ENCODE measurements at places on chromosomes 5 and 9.
A peak's percentile ranks its signal among the peaks of the same experiment; 100 is the strongest.

DNA sequence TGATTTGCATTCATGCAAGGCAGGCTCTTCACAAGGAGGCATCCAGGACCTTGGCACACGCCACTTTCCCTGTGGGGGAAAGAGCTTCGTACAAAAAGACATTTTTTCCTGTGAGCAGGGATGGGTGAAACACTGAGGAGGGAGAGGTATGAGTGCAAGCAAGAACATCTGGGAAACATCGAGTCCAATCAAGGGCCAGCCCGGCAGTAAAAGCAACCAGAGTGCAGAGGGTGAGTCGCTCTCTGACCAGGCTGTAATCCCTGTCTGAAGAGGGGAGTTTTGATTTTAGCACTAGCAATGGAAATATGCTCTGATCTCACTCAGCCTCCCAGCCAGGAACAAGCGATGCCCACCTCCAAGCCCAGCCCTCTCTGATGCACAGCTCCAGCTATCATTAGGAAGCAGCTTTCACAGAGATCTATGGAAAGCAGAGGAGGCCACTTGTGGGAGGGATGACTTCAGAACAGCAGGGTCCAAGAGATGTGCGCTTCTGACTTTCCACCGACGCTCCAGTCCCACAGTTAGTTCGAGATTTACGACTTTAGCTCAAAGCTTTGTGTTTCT, 211.0 kb upstream of the ADAMTS16 start:
- no peak for DNase-seq

DNA sequence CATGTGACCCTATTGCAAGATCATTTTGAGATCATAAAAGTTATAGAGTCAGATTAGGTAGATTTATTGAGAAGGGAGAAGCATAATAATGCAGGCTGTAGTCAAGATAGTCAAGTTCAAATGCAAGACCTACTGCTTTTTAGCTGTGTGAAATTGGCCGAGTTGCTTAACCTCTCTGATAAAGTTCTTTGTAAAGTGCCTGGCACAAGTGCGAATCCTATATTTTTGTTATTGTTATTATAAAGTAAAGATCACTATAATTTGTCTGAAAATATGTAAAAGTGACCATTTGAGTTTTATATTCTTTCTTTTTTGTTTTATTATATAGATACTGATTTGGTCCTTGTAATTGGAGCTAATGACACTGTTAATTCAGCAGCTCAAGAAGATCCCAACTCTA, 99.3 kb downstream of the NNT start:
- DNase-seq = no peak

GRCh38 chr5:57537811-57538210, 55.2 kb upstream of the ACTBL2 start:
- no peak for DNase-seq

GRCh38 chr5:172713113-172713808, 57.7 kb downstream of the DUSP1 start:
- peak; percentile 40 for DNase-seq

- DNase-seq = no peak
Observed at GRCh38 chr5:103327893-103328292, 69.3 kb downstream of the MACIR start.

GRCh38 chr5:2857837-2858236, 106.4 kb upstream of the IRX2 start:
- DNase-seq = no peak

- peak; percentile 35 for DNase-seq
Observed at GRCh38 chr5:94745786-94746730, 127.6 kb downstream of the SLF1 start.

GRCh38 chr9:20564650-20565049, 57.6 kb downstream of the MLLT3 start:
- no peak for DNase-seq

- no peak for DNase-seq
Observed at GRCh38 chr5:120430572-120430971, 33.5 kb upstream of the PRR16 start.

DNA sequence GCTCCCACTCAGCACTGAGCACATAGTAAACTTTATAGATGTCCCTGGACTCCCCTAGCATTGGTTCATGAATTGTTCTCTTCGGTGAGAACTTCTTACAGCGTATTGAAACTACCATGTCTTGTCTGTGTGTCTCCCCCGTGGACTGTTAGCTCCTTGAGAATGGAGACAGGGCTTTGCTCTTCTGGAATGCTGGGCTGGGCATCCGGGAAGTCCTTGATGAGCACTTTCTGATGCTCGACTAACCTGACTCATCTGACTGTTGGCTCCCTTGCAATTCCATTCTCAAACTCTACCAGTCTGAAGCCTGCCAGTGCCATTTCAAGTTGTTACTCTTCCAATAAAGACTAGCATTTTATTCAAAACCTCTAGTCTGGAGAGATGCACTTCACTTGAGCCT, 15.0 kb upstream of the PFDN1 start:
- no peak for DNase-seq

DNA sequence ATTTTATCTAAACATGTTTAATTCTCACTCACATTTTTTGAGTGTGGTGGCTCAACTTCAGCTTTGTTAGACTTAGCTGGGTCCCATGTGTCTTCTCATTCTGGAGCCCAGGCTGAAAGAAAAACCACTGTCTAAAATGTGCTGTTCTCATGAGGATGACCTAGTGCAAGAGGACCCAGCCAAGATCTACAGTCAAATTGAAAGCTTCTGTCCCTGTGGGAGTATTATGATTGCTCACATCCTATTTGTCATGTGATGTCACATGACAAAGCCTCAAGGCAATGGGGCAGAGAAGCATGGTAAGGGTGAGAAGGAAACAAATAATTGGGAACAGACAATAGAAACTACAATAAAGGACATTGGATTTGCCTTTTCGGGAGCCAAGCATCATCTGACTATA, 113.4 kb upstream of the ASTN2 start:
- DNase-seq = no peak

GRCh38 chr5:39419796-39420195, 5.0 kb downstream of the DAB2 start:
- peak; percentile 39 for DNase-seq

DNA sequence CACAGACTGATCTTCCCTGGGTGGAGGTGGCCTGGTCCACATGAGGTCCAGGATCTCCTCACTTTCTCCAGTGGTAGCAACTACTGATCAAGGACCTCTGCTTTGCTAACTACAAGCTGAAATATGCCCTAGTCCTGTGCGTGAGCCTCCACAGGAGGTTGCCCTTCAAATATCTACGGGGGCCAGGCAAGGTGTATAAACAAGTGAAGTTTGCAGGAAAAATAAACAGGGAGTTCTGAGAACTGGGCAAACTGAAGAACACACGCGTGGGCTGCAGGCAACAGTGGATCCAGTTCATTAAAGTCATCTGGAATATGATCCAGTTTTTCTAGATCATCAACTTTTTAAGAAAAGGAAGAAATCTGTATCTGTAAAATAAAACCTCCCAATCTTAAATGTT, 167.5 kb upstream of the NR3C1 start:
- no peak for DNase-seq

DNA sequence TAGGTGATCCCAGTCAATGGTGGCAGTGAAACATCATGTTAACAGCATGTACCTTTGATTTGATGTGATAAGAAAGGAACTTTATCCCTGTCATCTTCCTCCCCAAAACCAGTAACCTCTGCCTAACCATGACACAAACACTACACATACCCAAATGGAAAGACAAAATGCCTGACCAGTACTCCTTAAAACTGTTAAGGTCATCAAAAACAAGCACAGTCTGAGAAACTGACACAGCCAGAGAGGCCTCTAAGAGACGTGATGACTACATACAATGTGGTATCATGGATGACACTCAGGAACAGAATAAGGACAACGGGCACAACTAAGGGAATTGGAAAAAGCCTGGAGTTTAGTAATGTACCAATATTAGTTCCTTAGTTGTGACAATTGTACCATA, 3.9 kb upstream of the IL5 start:
- no peak for DNase-seq

DNA sequence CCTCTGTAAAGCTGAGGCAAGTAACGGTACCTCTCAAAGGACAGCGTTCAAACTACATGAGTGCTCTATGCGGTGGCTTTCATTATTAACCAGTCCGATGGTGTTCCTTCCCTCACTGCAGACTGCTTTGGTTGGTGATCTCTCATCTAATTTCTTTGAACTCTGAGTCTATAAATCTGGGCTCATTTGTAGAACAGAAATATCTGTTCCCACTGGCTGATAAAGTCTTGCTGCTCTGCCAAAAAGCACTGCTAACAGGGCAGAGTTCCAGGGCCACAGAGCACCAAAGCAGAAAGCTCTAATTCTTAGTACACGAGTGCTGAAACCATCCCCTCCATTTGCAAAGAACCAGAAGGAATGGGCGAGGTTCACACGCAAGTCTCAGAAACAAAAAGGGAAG, 81.9 kb downstream of the MED27 start:
- DNase-seq = no peak

GRCh38 chr9:72202009-72202408, 52.8 kb downstream of the GDA start:
- DNase-seq = no peak

- no peak for DNase-seq
Observed at GRCh38 chr5:103617090-103617489, 54.5 kb upstream of the NUDT12 start.

- DNase-seq = no peak
Observed at GRCh38 chr5:149161026-149161687, 19.9 kb downstream of the ABLIM3 start.

DNA sequence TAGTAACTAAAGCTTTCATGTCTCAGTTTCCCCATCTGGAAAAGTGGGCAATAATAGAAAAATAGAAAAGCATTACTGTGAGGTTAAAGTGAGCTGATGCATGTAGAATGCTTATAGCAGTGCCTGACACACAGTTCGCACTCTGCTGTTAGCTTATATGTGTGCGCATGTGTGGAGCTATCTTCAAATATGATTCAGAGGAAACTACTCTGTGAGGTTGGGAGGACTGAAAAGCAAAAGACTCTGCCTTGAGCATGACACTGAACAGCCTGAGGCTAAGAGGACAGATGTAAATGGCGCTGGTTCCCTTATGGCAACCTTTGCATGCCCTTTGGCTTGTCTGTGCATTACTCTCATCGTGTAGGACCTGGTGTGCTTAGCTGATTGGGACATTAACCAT, 19.4 kb downstream of the NTRK2 start:
- DNase-seq = no peak

GRCh38 chr5:168995024-168995423, 305.9 kb downstream of the SLIT3 start:
- no peak for DNase-seq

GRCh38 chr9:13568405-13568804, 288.9 kb upstream of the MPDZ start:
- DNase-seq = no peak

DNA sequence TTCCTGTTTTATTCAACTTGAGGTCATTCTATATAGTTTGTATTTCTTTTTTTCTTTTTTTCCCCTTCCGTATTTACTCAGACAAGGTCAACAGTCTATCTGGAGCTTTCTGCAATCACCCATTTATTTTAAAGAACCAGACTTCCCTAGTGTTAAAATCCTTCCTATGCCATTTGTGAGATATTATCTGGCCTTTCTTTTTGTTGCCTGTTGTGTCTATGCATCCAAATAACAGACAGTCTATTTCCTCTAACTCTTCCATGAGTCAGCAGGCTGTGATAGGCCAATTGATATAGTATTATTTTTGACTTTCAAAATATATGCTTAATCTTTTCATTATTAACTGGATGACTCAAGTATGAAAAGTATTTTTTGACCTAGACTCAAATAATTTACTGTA, 291.2 kb upstream of the PTPRD start:
- no peak for DNase-seq

GRCh38 chr5:137142346-137142745, 356.8 kb downstream of the SPOCK1 start:
- DNase-seq = no peak

DNA sequence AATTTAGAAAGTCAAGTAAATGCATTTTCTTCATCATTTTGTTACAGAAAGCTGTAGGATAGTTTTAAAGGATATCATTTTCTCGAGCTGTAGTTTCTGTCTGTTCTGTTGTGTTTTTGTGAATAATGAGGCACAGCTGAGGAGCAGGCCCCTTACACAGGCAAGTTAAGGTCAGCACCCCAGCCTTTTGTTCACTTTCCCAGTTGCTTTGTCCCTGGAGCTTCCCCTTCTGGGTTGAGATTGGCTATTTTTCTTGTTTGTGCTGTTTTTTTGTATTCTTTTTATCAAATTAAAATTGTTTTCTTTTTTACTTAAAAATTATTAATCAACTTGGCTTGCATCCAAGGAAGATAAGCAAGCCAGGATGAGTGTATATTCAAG, 213.8 kb upstream of the ACTBL2 start:
- no peak for DNase-seq

DNA sequence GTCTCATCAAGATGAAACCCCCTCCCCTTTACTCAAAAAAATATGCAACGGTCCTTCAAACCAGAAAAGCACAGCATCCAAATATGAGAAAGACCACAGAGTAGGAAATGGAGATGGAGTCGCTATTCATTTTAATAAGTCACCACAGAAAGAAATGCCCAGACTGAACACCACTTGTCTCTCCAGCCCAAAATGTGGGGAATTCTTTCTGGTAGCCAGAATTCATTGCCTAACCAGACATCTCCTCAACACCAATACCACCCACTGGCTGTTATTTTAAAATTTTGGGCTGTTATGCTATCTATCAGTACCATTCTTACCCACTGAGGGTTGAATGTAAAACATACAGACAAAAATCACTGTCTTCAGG, 100.1 kb downstream of the SUSD1 start:
- DNase-seq = no peak

GRCh38 chr9:108816037-108816436, 39.7 kb downstream of the ACTL7B start:
- peak; percentile 84 for DNase-seq

DNA sequence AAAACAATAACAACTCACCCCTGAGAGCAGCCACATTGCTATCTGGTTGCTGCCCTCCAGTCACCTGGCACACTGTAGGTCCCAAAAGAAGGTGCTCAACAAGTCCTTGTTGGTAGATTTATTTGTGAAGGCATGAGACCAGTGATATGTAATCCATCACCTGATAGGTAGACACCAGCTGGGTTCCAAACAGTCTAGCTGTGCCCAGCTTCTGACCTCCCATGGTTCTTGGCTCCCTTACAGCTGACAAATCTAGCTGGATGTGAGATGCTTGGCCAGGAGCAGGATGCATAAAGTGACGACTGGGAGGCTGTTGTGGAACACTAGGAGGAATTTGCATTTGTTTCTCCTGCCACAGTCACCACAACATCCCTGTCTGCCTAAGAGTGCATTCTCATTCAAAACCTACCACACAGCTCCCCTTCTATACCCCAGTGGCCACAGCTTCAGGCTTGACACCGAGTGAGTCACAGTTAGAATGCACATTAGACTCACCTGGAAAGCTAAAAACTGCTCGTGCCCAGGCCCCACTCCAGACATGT, 7.8 kb upstream of the VLDLR start:
- DNase-seq = no peak

GRCh38 chr9:136587145-136587943, 41.5 kb upstream of the NOTCH1 start:
- peak; percentile 95 for DNase-seq

DNA sequence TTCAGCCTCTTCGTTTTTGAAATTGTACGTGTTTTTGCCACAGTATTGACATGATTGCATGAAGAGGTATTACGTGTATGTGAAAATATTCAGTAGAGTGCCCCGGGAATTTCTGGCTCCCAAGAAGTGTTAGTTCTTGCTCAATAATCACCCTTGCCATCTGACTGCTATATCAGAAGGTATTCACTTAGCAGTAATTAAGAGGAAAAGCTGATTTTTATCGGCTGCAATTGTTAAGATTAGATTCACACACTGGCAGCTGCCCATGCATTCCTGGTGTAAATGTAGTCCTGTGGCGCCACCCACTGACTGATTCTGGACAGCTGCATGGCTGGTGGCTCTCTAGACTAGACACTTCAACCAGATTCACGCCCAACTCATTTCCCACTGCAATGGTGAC, 440.1 kb upstream of the ADAMTS16 start:
- DNase-seq = no peak

- DNase-seq = no peak
Observed at GRCh38 chr9:107443786-107444185, 45.8 kb downstream of the KLF4 start.
